Activated CD4-positive, alpha-beta T cell treated with anti-CD3 and anti-CD28 coated beads, Interleukin-2, Interleukin-6, amounts not matched to agents 100 ng/mL and 50 ng/mL, durations not matched to agents 16 hours and 8 hours (primary cell): ENCODE measurements at places on chromosomes 16 and 17.

- no peak for DNase-seq
Observed at GRCh38 chr16:10356870-10357842, 28.7 kb upstream of the ATF7IP2 start.

GRCh38 chr16:56346131-56346890, 79.0 kb downstream of the AMFR start:
- no peak for DNase-seq

- no peak for DNase-seq
Observed at GRCh38 chr16:89545044-89545830, 15.2 kb upstream of the RPL13 start.

DNA sequence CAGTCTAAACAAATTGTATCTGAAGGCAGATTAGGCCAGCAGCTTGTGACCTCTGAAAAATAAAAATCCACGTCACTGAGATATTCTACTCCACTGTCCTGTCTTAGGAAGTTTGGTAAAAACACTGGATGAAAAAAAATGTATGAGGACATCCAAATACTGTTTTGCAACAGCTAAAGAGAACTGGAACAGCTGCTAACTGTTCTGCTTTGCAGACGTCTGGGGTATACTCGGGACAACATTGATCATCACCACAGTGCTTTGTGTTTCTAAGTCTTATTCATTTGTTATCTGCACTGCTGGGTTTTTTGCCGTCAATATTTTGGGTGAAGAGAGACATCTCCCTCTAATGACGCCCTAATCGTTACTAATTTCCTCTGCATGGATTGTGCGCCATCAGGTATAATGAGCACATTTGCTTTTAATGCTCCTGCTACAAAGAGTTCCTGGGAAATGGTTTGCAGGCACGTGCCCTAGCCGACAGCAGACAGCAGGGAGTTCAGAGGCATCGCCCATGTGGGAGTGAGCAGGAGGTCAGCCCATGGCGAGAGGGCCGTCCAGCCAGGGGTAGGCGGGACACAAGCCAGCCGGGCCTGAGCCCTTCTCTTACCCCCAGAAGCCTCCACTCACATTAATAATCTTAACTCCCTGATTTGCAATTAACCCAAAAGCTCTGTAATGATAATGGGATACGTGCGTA, 87.0 kb downstream of the CBLN1 start:
- no peak for DNase-seq

DNA sequence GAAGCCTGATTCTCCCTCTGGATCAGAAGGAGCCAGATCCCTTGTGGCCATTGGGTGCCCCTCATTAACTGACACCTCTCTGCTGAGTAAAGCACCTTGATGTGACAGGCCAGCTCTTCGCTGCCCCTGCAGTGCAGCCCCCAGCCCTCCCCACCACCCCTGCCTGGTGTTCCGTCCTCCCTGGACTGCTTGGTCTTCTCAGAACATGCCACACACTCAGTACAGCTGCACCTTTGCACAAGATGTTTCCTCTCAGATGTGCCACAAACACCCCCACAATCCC, 20.2 kb downstream of the GOSR2 start:
- no peak for DNase-seq
